Cerebellum (tissue), 4 donors: ENCODE measurements at places on chromosomes 5 and 9. TPM values are rescaled to one million over a fixed set of nuclear protein-coding genes. Genes with fewer than 3 reads are reported as not detected.

DBH gene
- 0.91 TPM for total RNA-seq

DNA sequence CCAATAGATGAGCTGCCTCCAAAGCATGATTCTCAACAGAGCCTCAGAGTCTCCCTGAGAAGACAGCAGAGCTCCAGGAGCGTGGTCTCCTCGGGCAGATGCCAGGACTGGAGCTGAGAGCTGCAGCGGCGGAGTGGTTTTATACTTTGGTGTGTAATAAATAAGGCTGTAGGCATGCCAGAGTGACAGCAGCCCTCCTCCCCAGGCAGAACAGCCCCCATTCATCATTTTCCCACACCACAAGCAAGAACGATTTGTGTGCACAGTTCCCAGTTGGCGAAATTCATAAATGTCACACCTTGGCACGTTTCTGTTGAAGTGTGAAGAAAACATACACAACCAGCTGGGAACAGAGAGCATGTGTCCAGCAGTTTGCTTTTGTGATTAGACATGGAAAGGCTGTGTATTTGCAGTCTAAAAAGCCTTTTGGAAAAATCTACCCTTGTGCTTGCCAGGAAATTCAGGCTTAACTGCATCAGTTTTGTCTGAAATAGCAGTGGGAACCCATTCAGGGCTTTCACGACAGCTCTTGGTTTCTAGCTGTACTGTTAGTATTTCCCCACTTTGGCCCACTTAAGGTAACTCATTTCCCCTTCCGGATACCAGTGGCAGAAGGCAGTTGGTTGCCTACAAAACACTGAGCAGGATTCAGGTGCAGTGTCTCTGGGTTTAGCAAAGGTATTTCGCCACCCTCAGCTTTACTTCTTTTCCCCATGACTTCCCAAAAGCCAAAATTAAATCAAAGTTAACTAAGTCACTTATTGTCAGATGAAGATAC is at the start of gene C1QTNF3:
Gene C1QTNF3, minus strand, starts transcription at position 115 of the 778 bp plus-strand sequence. Its CDS starts 88 bp downstream, at position 27.
- DNase-seq = no peak

DNA sequence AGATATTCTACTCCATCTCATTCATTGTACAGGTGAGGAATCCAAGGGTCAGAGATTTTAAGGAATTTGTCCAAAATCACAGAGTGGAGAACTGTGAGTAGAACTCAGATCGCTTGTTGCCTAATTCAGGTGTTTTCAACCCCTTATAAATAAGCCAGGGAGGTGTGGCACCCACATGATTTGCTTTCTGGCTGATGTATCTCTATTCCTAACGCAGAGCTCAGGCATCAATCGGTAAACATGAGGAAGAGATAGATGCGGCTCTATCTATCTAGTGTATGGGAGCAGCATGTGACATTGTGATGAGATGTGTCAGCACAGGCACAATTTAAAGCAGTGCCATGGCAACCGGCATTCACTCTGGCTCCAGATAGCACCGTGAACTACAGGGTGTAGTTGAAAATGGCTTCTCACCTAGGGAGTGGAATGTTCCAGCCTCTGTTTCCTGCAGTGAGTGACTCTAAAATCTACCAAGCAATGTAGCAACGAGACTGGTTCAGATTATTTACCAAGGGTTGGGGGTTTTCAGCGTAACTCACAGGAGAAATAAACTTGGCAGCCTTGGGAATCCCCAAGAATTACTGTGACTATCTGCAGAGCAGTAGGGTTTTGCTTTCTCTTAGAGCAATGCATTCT is 53.4 kb upstream of the SUB1 start:
- no peak for DNase-seq

GRCh38 chr5:44661851-44662250 is 146.9 kb upstream of the MRPS30 start:
- DNase-seq = no peak

SPINK7 gene
- total RNA-seq = not detected

DNA sequence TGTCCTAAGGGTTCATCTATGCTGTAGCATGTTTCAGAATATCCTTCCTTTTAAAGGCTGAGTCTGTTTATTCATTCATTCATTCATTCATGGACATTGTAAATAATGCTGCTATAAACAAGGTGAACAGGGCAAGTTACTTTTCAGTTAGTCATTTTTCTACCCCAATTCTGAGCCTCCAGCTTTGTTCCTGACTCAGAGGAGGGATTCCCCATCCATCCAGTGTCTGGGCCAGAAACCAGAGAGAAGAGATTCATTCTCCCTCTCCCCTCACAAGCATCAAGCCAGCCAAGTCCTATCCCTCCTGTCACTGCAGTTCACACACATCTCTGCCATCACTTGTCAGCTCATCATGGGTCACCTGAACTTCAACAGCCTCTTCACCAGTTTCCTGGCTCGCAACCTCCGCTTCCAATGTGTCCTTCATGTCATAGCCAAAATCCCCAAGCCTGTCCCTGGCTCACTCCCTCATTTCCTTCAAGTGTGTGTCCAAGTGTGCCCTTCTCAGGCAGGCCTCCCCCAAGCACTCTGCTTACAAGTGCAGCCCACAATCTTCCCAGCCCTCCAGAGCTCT is 203.0 kb downstream of the TTLL11 start:
- DNase-seq = no peak

DNA sequence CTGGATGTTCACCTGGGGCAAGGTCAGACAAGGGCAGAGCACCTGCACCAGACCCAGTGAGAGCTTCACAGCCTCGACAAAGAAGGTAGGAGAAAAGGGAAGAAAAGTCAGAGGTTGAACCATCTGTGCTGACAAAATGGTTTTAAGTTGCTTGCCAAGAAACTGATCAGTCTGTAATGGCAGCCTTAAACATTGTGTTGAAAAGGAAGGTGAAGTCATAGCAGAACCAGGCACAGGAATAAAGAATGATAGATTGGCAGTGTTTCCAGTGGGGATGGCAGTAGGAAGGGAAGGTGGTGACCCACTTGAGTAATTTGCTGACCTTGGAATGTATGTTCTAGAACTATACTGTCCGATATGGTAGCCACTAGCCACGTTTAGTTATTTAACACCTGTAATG is 34.2 kb downstream of the HTR4 start:
- no peak for DNase-seq

DNA sequence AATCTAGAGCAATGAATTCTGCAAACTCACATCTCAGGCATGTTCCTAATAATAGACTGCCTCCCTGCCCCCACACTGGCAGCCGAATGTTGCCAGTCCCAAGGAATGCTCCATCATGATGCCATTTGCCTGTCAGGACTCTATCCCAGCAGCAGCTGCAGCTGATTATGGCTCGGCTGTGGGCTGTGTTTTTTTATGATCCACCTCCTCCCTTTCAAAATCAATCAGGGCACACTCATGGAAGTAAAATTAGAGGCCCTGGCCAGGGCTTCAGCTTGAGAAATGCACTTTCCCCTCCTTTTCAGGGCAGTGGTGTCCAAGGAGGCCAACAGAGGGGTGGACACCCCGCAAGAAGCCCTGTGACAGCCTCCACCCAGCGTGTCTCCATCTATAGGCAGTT is 176.7 kb upstream of the S1PR3 start:
- DNase-seq = no peak

- no peak for DNase-seq
Measured at GRCh38 chr5:9599391-9599790, 30.8 kb downstream of the TAS2R1 start.

DNA sequence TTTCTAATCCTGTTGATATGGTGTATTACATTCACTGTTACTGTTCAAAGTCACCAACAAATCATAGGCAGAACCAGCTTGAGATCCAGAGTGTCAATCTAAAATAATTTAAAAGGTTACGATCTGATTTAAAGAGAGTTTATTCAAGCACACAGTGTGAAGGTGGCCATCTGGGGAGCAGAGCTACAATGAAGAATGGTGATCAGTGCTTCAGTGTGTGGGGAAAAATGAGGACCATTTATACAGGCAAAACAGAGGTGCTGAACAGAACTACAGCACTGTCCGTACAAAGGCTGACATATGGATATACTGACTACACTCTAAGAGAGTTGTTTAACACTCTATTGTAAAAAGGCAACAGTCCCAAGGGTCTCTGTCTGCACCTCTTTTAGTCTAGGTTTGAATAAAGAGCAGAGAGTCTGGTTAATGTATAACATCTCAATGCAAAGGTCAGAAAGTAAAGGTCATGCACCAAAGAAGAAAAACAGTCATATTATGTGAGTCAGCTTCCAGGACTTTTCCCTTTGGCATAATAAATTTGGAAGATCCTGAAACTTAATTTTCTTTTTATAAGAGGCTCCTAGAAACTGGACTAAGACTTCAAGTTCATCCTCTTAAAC is 29.7 kb upstream of the TDRD7 start:
- no peak for DNase-seq

DNA sequence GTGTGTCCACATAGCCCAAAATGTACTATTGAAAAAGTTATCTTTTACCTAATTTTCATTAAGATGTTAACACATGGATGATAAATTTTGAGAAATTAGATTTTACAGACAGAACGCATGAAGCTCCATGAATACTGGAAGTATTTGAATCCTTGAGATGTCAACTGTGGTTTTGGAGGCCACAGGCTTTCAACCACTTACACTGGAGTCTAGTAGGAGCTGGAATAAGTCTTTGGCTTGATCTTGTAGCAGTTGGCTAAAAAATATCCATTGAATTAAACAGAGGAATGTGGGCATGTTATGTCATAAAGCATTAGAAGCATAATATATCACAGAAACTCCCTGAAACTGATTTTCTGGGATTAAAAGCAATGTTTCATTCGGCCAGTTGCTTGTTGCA is 52.9 kb downstream of the CAMK4 start:
- DNase-seq = no peak

DNA sequence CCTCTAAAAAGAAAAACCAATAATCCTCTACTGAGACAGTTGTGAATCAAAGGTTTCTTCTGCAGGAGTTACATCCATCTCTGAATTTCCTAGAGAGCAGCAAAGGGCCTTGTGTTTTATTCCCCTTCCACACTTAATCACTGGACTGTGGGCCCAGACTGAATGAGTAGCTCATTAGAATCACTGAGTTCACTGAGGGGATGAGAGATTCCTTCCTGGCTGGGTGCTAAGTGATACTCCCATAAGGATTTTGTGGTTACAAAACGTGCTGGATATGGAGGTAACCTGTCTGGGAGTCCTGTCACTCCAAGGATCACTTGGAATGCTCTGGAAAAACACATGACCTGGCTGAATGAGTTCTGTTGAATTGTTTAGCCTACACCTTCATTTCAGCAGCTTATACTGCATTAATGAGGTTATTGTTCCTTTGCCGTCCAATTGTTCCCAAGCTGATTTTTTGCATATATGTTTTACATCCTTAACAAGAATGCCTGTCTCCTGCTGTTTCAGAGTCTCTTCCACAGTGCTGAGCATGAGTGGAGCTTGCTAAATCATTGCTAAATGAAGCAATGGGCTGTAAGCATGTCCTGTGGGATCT is 82.9 kb downstream of the MEF2C start:
- DNase-seq = no peak

ELOVL7 gene
- 9.2 TPM for total RNA-seq

DNA sequence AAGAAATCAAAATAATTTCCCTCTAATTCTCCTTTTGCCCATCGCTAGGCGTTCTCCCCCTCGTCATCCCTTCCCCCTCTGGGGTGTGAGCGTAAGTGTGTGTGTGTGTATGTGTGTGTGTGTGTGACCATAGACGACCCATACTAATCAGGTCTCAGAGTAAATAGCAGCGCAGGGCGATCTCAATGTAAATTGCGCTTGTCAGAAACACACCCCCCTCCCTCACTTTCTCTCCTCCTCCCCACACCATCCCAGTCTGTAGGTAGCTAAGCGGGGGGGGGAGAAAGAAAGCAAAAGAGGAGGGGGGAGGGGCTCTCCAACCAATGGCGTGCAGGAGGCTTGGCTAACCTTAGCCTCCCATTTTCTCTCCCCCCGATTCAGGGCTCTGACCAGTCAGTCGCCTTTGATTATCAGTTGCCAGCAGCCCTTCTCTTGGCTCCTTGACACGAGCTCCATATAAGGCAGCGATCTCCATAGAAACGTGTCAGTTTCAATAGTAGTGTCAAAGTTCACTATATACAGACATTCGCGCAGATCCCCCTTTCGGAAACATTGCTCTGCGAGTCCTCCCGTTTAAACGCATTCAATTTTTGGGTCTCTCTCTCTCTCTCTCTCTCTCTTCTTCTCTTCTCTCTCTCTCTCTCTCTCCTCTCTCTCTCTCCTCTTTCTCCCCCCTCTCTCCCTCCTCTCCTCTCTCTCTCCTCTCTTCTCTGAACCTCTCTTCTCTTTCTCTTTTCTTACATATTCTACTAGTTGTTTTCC is at the start of gene NR2F1:
Gene NR2F1, plus strand, starts transcription at position 546 of the 762 bp plus-strand sequence. CDS start 1,802 bp downstream, outside the sequence.
- peak; percentile 90 for DNase-seq

DNA sequence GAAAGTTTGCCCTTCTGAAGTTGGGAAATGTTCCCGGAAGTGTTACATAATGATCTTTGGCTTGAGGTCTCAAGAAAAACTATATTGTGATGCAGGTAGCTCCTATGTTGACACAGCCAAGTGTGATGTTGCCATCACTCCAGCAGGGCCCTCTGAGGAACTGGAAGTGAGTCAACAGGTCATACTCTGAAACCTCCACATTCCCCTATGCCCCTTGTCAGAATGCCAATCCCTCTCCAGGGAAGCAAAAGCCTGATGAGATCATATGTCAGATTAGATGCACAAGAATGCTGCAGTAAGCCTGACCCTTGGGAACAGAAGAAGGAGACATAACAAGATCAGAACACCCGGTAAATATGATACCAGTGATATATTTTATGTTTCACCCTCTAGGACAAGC is 66.8 kb upstream of the ITGA2 start:
- no peak for DNase-seq

ANKRD18A gene
- 7.3 TPM for total RNA-seq
